Left ventricle myocardium superior (tissue), 1 donor: ENCODE measurements at places on chromosomes 12 and 14.
A peak's percentile ranks its signal among the peaks of the same experiment; 100 is the strongest.

- no peak for DNase-seq
Observed at GRCh38 chr14:24064091-24064795, 7.1 kb upstream of the CPNE6 start.

GRCh38 chr12:131415781-131416180 lies 295.1 kb upstream of the SFSWAP start:
- no peak for DNase-seq

DNA sequence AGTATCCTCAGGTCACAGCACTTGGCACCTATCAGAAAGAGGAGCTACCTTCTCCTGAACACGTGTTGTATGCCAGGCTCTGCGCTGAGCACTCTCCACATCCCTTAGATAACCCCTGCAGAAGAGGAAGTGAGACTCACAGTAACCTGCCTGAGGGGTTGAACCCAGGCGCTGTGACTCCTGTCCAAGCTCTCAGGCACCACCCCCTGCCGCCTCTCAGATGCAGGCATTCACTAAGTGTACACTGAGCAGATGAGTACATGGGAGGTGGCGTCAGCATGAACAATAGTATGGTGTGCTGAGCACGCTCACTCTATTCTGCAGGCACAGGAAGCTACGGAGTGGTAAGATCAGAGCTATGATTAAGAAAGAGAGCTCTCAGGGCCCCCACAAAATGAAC lies 21.0 kb upstream of the RIC8B start:
- no peak for DNase-seq

- peak; percentile 51 for DNase-seq
Observed at GRCh38 chr14:92539875-92540274, 26.3 kb downstream of the RIN3 start.

GRCh38 chr12:130192642-130193345 lies 30.5 kb downstream of the FZD10 start:
- no peak for DNase-seq

- DNase-seq: peak; percentile 79
Observed at GRCh38 chr12:57235017-57235727, 5.7 kb downstream of the SHMT2 start.

DNA sequence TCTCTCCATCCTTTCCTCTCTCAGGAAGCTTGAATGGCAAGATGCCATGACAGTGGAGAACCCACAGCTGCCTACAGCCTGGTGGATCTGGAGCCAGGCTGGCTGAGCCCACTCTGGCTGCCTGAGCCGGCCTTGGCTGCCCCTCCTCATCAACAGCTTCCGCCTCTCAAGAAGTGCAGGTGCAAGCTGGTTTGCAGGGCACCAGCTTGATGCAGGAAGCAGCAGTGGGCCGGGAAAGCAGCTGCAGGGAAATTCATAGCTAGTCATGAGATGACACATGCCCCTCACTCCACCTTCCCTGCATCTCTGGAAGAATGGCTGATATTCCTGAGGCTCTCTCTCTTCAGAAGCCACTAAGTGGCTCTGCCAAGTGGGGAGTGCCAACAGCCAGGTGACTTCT lies 289.1 kb downstream of the RPS29 start:
- DNase-seq: no peak

DNA sequence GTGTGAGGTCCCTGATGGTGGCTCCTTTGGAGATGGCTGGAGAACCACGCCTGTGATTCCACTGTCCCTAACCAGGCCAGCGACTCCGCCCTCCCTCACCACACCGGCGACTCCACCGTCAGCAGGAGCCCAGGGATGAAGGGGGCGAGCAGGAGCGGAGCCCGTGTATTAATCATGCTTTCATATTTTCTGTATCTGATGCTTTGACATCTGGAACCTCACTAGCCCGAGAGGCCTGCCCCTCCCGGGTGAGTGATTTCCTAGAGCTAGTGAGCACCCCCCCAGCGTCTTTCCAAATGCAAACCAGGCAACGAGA lies 69.9 kb downstream of the NOC4L start:
- DNase-seq: no peak

DNA sequence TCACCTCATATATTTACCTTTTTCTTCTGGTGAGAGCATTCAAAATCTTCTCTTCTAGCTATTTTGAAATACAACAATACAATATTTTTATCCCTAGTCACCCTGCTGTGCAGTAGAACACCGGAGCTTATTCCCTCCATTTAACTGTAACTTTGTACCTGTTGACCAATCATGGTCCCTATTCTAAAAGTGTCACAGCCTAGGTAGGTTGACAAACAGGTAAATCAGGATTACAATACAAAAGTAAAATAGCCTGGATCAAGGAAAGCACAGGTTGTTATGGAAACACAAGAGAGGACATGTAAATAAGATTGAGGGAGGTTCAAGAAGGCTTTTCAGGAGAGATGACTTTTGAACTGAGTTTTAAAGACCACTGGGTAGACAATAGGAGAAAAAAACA lies 670.9 kb downstream of the DIO2 start:
- DNase-seq: no peak

- DNase-seq: no peak
Observed at GRCh38 chr12:96864335-96864734, 42.7 kb upstream of the NEDD1 start.

GRCh38 chr12:124568431-124569374 lies 1.3 kb upstream of the NCOR2 start:
- DNase-seq: peak; percentile 84

GRCh38 chr14:35335388-35336092 lies 43.4 kb downstream of the PSMA6 start:
- DNase-seq: peak; percentile 60

GRCh38 chr12:45296046-45296586 lies 80.2 kb downstream of the ANO6 start:
- DNase-seq: no peak

- DNase-seq: no peak
Observed at GRCh38 chr12:12915656-12916055, 24.3 kb downstream of the GPRC5A start.

DNA sequence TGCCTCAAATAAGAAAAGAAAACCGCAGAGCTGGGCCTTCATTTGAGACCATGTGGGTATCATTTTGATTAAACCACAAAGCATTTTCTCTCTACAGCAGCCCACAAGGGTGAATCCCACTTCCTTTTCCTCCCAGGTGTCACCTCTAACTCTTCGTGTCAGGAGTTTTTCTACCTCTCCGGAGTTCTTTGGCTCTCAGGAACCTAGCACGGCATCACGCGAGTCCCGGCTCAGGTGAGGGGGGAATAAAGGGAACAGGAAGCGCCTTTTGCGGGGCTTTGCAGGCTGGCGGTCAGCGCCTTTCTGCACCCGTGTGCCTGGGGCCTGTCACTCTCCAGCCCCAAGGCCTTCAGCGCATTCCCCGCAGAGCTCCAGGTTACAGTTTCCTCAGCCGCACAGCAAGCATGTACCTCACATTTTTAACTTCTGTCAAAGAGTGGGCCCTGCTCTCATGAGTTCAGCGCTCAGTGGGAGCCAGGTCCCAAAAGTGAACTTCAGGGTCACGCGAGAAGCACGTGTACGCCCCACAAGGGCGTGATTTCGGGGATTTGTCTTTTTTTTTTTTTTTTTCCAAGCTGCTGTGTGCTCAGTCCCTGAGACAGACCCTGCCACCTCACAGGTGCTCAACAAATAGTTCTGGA lies 740 bp upstream of the PRPF40B start:
- DNase-seq: peak; percentile 54

GRCh38 chr14:72962829-72963312 lies 36.6 kb downstream of the DCAF4 start:
- no peak for DNase-seq

DNA sequence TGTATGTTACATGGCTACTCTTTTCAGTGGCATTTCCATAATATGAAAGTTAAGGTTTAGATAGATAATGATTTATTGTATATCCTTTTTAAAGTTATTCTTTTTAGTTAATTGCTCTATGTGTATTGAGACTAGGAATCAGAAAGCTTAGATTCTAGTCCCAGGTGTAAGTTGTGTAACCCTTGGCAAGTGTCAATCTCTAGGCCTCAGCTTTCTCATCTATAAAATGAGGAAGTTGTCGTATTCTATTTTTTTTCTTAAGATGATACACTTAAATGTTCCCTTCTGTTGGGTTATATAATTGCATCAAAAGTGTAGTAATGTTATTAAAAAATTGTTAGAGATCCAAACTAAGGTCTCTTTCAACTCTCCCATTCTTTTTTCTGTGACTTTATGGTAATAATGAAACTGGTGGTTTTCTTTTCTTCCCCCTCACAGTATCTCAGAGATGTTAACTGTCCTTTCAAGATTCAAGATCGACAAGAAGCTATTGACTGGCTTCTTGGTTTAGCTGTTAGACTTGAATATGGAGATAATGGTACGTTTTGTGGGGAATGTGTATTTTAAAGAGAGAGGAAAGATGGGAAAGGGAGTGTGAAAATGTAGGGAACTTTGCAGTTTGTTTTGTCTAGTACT lies 4.1 kb downstream of the RTRAF start:
- no peak for DNase-seq

GRCh38 chr14:77554816-77555599 lies 56.4 kb upstream of the ISM2 start:
- no peak for DNase-seq

GRCh38 chr12:113161415-113162016 lies 12.0 kb downstream of the CFAP73 start:
- DNase-seq: no peak

DNA sequence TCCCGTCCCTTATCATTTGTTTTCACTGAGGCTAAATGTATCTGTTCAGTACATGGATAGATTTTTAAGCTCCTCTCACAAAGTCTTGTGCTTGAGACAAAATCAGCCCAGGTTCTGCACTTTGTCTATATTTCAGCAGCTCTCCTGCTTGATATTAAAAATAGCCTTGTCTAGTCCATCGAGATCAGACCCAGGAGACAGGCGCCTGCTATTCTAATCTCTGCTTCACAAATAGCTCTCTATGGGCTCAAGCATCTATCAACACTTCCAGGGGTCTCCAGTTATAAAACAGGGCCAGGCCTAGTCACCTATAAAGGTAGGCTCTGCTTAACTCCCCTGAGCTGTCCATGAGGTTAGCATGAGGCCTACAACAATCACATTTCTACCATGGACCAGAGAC lies 62.5 kb downstream of the ZFP36L1 start:
- DNase-seq: no peak

GRCh38 chr12:3419558-3419957 lies 71.4 kb upstream of the PRMT8 start:
- DNase-seq: no peak

GRCh38 chr14:42554091-42554490 lies 947.4 kb downstream of the LRFN5 start:
- no peak for DNase-seq

DNA sequence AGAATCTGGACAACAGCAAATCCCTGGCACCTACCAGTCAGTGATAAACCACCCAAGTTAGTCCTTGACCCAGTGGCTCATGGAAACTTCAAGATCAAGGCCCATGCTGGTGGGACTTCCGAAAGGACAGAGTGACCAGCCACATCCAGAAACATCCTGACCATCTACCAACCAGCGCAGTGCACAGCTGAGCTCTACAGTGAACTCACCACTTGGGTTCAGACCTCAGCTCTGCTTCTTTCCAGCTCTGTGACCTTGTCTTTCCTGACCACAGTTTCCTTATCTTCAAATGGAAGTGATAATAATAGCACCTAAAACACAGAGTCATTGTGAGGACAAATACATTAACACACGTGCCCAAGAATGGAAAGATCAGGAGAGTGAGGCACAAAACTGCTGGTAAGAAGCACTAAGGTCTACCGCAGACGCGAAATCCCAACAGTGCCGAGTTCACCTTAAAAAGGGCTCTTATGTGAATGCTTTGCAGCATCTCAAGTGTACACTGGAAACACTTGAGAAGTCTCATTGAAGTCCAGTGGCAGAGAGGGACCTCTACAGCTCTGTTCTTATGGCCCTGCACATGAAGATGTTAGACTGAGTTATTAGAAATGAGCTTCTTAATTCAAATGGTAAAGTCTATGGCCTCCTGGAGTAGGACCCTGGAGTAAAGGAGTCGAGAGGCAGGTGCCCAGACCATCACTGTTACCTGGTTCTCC lies 128.8 kb downstream of the CCDC60 start:
- no peak for DNase-seq

- no peak for DNase-seq
Observed at GRCh38 chr14:36518586-36519430, 1.2 kb downstream of the NKX2-1 start.

GRCh38 chr14:44897845-44898151 lies 63.9 kb downstream of the KLHL28 start:
- DNase-seq: no peak

- no peak for DNase-seq
Observed at GRCh38 chr14:68849416-68849815, 56.5 kb upstream of the ZFP36L1 start.

DNA sequence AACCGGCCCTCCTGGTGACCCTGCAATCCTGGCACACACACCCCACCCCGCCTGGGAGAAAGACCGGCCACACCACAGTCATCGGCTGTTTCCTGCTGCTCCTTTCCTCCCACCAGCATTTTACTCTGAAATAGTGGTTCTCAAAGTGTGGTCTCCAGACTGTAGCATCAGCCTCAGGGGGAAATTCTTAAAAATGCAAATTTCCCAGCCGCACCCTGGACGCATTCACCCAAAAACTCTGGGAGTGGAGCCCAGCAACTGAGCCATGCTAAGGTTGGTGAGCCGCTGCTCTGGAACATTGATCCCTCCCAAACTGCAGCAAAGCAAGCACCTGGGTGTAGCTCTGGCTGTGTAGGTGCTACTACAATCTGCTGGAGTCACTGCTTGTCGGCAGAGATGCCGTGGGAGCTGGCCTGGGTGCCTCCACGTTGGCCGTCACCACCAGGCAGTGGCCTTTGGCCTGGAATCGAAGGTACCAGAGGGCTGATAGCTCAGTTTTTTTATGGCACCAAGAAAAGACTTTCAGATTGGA lies 38.4 kb upstream of the BCL2L14 start:
- no peak for DNase-seq

DNA sequence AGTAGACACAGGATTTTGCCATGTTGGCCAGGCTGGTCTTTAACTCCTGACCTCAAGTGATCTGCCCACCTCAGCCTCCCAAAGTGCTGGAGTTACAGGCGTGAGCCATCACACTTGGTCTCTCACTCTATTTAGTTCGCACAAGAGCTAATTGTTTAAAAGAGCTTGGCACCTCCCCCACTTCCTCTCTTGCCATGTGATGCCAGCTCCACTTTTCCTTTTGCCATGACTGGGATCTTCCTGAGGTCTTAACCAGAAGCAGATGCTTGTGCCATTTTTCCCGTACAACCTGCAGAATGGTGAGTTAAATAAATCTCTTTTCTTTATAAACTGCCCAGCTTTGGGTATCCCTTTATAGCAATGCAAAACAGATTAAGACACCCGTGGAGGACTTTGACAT lies 200.1 kb upstream of the FRMD6 start:
- DNase-seq: no peak

GRCh38 chr12:18101043-18101442 lies 11.1 kb upstream of the RERGL start:
- no peak for DNase-seq
